ENCODE measurements at places on chromosomes 4 and X.

DNA sequence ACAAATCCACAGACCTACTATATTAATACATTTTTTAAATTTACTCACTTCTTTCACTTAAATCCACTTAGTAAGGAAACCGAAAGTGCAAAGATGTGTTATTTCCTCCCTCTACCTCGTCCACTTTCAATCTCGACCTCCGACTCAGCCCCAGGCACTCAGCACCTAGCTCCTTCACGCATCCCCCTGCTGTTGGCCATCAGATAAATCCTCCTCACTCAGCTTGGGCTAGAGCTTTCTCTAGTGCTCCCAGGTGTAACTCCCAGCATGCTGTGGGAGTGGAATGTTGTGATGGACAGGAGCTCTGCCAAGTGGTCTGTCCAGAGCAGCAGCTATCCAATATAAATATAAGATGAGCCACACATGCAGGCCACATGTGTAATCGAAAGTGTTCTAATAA, 26.7 kb upstream of the TEC start:
- no peak for DNase-seq

- DNase-seq = no peak
Measured at GRCh38 chrX:149870840-149871239, 10.1 kb upstream of the MAGEA8 start.

DNA sequence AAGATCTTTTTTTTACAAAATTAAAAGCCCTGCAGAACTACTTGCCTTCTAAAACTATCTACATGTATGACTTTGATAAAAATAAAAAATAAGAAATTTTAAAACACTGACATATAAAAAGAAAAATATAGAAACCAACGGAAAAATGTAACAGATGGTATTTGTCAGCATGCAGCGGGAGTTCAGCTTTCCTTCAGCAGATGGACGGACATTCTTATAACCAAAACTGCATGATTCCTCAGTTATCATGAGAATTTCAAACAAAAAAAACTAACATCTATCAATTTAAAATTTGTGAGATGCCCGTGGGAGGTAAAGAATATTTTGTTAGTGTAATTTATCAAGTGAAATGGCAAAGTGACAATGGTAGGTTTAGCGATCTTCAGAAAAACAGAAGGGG, 23.2 kb downstream of the RWDD4 start:
- no peak for DNase-seq

GRCh38 chr4:76615999-76616398, 181.0 kb downstream of the SHROOM3 start:
- no peak for DNase-seq

- DNase-seq = no peak
Measured at GRCh38 chr4:125702406-125702805, 387.7 kb downstream of the FAT4 start.

DNA sequence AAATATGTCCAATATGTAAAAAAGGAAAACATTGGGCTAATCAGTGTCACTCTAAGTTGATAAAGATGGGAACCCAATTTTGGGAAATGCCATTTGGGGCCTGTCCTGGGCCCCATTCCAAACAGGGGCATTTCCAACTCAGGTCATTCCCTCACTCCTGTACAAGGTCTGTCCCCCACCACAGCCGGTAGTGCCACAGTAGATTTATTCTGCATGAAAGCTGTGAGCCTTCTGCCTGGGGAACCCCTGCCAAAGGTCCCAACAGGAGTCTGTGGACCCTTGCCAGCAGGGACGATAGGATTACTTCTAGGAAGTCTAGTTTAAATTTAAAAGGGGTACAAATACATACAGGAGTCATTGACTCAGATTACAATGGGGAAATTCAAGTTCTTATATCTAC, 317.6 kb upstream of the GNPDA2 start:
- no peak for DNase-seq

- no peak for DNase-seq
Measured at GRCh38 chr4:38948551-38948950, 80.9 kb downstream of the FAM114A1 start.

- no peak for DNase-seq
Measured at GRCh38 chrX:734362-734761, 103.8 kb downstream of the SHOX start.

Measured in BE2C (cell line).